ENCODE measurements at places on chromosomes 4 and X. TPM values are rescaled to one million over a fixed set of nuclear protein-coding genes. Genes with fewer than 3 reads are reported as not detected.

DNA sequence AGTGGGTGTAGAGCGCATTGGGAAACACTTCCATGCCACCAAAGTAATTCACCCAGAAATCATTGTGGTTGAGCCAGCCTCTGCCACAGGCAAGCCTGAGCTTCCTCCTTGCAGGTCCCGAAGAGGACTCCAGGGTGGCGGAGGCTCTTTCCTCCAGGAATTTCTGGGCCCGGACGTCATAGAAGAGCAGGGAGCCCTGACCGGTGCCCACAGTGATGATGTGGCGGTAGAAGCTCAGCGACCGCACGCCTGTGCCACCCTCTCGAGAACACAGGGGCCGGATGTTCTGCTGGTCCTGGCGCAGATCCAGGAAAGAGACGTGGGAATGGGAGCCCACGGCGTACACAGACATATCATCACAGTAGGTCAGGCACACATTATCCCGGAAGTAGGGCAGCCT is 1.3 kb downstream of the DCAF12L1 start:
- H3K27me3 ChIP-seq, result peaks cover 20% of the 10 kb centered on the region
- H3K4me3 ChIP-seq, result no peak overlapping the region
- no peaks in the 10 kb centered on the region for H3K4me1 ChIP-seq
- no peaks in the 10 kb centered on the region for H3K36me3 ChIP-seq
- ATAC-seq, result no peak
- no peak overlapping the region for H3K27ac ChIP-seq

GRCh38 chr4:77100234-77100633 is 24.4 kb upstream of the CCNI start:
- H3K36me3 ChIP-seq, result no peaks in the 10 kb centered on the region
- peaks cover 25% of the 10 kb centered on the region for H3K4me1 ChIP-seq
- ATAC-seq, result no peak
- no peak overlapping the region for H3K27ac ChIP-seq
- H3K4me3 ChIP-seq, result no peak overlapping the region

DNA sequence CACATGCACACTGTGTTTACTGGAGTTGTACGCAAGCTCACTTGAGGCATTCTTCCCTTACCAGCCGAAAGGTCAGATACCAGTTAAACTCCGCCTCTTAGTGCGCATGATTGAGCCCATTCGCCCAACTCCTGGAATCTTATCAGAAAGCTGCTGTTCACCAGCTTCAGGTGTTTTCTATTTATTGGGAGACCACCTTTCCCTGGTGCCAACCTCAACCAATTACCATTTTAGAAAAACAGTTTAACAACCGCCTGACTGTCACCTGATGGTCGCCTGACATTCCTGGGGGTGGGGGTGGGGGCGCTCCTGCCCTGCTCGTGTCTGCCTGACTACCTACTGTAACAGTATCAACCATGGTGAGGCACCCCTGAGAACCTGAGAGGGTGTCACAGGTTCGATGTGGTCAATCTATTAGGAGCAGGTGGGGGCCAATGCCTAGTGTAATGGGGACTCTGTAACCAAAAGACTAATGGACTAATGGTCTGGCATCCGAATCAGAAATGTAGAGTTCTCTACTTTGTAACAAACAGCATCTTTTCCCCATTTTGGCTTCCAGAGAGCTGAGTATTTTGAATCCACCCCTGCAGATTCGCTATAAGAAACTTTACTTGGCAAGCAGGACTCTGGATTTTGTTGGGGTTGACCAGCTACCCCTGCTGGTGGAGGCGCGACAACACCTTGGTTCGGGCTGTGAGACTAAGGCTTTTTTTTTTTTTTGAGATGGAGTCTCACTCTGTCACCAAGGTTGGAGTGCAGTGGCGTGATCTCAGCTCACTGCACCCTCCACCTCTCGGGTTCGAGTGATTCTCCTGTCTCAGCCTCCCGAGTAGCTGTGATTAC is 58.2 kb upstream of the ZNF157 start:
- H3K36me3 ChIP-seq, result no peaks in the 10 kb centered on the region
- no peaks in the 10 kb centered on the region for H3K4me1 ChIP-seq
- no peak overlapping the region for H3K27ac ChIP-seq
- no peak for ATAC-seq
- H3K4me3 ChIP-seq, result no peak overlapping the region
- no peaks in the 10 kb centered on the region for H3K27me3 ChIP-seq

RNF4 gene
- total RNA-seq, result 30.2 TPM

STBD1 gene
- total RNA-seq, result 25.4 TPM

CSAG2 gene
- not detected for total RNA-seq

- ATAC-seq, result no peak
- H3K27me3 ChIP-seq, result no peaks in the 10 kb centered on the region
- no peaks in the 10 kb centered on the region for H3K36me3 ChIP-seq
- no peak overlapping the region for H3K27ac ChIP-seq
- H3K4me1 ChIP-seq, result no peaks in the 10 kb centered on the region
These were observed 113.0 kb downstream of the NHS start for GRCh38 chrX:17488036-17488435.

MTMR1 gene
- 26.1 TPM for total RNA-seq

DNA sequence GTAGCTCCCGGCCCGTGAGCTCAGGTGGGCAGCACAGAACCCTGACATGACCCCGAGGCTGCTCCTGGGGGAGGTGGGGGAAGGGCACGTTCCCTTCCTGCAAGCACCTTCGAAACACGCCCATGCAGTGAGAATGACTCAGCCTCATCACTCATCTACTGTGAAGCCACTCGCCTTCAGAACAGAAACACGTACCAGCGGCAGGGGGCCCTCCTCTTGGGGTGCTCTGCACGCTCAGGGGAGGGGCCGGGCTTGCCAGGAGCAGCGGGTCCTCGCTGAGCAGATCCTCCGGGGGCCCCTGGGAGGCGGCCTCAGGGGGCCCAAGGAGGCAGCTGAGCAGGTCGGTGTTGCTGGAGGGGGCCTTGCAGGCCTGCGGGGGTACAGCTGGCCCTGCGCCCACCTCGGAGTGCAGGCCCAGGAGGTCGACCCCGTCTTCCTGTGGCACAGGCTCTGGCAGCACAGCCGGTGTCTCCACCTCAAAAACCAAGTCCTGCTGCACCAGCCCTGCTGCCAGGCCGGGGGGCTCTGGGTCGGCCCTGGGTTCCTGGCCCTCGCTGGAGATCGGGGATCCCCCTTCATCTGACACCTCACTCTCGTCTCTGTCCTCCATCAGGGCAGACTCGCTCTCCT is 40.9 kb upstream of the CPLX1 start:
- no peak overlapping the region for H3K27ac ChIP-seq
- H3K4me1 ChIP-seq, result no peaks in the 10 kb centered on the region
- H3K4me3 ChIP-seq, result no peak overlapping the region
- H3K36me3 ChIP-seq, result no peaks in the 10 kb centered on the region
- H3K27me3 ChIP-seq, result no peaks in the 10 kb centered on the region

Data from gastroesophageal sphincter (tissue), 4 donors.